Pancreas (tissue), 10 donors: ENCODE measurements at places on chromosomes 1 and 21. TPM values are rescaled to one million over a fixed set of nuclear protein-coding genes. Genes with fewer than 3 reads are reported as not detected.
A peak's percentile ranks its signal among the peaks of the same experiment; 100 is the strongest.

- no peaks in the 10 kb centered on the region for H3K27me3 ChIP-seq
- H3K4me3 ChIP-seq = no peak overlapping the region
- DNase-seq = no peak
- H3K4me1 ChIP-seq = no peaks in the 10 kb centered on the region
- no peaks in the 10 kb centered on the region for H3K36me3 ChIP-seq
- H3K27ac ChIP-seq = no peak overlapping the region
Measured at GRCh38 chr1:47536646-47537118, 98.8 kb downstream of the FOXD2 start.

Gene FMOD
- total RNA-seq = 10.2 TPM

- no peaks in the 10 kb centered on the region for H3K36me3 ChIP-seq
- no peak for DNase-seq
- no peak overlapping the region for H3K27ac ChIP-seq
- no peaks in the 10 kb centered on the region for H3K27me3 ChIP-seq
Measured at GRCh38 chr1:79517470-79518224, 511.1 kb upstream of the ADGRL4 start.

DNA sequence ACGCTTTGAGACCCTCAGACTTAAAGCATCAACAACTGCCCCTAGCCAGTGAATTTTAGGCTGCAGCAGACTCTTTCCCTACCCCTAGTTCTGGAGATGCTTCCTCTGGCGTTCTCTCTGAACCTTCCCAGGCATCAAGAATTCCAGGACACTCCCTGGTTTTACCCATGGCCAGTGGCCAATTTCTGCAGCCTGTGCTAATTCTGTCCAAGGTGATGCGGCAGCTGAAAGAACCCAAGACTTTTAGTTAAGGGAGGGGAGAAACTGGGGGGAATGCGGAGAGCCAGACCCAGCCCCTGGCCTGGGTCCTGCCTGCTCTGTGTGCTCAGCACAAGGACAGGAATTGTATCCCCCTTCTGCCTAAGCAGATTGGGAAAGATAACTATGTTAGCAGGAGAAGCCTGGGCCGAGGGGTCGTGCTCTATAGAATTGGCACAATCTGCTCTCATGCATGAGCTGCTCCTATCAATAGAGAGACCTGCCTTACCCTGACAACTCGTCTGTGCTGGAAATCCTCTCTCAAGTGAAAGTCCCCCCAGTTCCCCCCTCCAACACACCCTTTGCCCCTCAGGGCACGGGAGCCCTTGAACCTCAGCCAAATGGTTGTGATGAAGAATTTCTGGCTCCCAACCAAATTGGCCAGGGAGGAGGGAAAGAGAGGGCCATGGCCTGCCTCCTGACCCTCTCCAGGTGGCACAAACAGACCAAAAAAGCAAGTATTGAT is 5.4 kb upstream of the GJA8 start:
- H3K36me3 ChIP-seq = no peaks in the 10 kb centered on the region
- peak; percentile 22 for DNase-seq
- H3K4me1 ChIP-seq = no peaks in the 10 kb centered on the region
- no peak overlapping the region for H3K27ac ChIP-seq
- no peaks in the 10 kb centered on the region for H3K27me3 ChIP-seq

DNA sequence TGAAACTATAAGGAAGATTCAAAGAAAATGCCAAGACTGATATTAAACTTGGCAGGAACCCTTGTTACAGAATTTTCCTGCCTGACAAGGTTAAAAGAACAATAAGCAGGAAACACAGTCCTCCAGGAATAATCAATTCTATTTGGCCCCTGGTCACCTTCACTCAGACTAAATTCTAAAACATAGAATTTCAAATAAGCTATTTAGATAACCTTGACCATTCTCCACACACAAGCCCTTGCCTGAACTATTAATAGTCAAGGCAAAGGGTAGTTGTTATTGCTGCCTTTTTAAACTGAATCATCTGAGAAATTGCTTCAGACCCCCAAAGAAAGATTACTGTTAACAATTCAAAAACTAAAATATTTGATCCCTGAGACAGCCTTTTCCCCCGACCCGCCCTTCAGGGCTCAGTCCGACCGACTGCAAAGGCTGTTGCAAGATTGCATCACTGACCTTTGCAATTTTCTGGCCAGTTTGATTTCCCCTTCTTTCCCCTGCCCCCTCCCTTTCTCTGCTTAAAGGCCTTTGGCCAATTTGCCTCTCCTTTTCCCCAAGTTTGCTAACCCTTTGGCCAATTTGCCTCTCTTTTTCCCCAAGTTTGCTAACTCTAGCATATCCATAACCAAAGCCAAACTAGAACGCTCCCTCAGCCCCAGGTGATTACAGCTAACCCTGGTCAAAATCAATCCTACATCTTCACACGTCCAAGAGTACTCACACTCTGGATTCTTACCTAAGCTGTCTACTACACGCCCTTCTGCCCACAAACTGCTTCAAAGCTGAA is 1.4 kb upstream of the G0S2 start:
- peaks cover 21% of the 10 kb centered on the region for H3K4me1 ChIP-seq
- H3K27me3 ChIP-seq = no peaks in the 10 kb centered on the region
- H3K36me3 ChIP-seq = no peaks in the 10 kb centered on the region
- H3K27ac ChIP-seq = peak overlapping the region; percentile 56

Gene BGLAP
- total RNA-seq = 0.67 TPM

- no peak overlapping the region for H3K4me3 ChIP-seq
- no peak overlapping the region for H3K27ac ChIP-seq
- no peaks in the 10 kb centered on the region for H3K36me3 ChIP-seq
- H3K4me1 ChIP-seq = no peaks in the 10 kb centered on the region
Measured at GRCh38 chr1:56034847-56035481, 544.4 kb downstream of the PLPP3 start.
